T-helper 1 cell (primary cell): ENCODE measurements at places on chromosomes 5 and 9.

DNA sequence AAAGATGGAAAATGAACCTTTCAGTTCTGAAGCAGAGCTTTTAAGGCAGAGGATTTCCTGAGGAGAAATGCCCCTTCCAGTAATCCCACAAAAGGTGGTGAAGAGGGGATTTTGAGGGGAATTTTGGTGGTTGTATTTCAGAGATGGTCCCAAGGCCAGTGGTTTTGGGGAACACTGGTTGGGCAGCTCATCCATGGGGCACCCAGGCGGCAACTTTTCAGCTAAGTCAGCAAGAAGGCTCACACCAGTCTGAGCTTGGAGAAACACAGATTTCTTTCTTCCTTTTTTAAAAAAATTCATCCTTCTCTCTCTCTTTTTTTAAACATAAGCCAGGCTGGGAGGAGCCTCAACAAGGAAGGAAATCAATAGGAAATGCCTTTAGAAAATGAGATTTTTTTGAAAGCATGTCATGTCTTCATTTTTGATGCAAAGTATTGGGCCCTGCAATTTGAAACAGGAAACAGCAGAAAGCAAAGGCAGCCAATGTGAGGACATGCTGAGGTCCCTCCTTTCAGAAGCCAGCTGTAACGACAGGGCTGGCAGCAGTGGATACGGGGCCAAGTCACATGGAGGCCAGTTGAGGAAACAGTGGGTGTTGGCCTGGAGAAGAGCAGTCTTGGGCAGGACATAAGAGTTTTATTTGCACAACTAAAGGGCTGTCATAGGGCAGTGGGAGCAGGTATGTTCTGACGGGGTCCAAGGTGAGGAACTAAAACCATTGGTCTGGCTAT is 155.3 kb upstream of the KLF4 start:
- DNase-seq, result no peak

GRCh38 chr5:172853355-172853975 is 19.4 kb downstream of the ERGIC1 start:
- DNase-seq, result no peak

GRCh38 chr9:127183814-127184582 is 61.6 kb upstream of the ANGPTL2 start:
- DNase-seq, result no peak

- no peak for DNase-seq
These were observed 178.0 kb downstream of the NR3C1 start for GRCh38 chr5:143225511-143225910.

- DNase-seq, result no peak
These were observed 81.2 kb downstream of the ADAMTS12 start for GRCh38 chr5:33810491-33811120.

DNA sequence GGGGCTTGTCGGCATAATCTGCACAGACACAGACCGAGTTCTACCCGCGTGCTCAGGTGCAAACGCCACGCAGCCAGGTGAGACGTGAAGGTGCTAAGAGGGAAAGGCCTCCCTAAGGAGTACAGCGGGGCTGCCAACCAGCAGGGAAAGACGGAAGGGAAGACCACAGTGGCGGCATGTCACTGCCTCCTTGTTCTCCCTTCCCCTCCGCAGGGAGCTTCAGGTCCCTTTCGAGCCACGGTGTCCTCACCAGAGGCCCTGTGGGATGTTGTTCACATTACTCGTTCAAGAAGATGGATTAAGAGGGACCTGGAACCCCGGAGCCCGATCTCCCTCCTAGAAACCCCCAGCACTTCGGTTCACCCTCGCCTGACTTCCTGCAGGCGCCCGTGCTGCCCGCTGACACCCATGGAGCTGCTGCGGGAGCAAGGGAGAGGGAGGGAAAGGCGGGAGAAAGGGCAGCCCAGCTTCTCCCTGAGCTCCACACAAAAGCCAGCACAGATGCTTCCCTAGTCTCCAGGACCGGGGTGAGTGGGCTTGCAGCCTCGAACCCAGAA is 686 bp downstream of the BRD9 start:
- peak; percentile 15 for DNase-seq

DNA sequence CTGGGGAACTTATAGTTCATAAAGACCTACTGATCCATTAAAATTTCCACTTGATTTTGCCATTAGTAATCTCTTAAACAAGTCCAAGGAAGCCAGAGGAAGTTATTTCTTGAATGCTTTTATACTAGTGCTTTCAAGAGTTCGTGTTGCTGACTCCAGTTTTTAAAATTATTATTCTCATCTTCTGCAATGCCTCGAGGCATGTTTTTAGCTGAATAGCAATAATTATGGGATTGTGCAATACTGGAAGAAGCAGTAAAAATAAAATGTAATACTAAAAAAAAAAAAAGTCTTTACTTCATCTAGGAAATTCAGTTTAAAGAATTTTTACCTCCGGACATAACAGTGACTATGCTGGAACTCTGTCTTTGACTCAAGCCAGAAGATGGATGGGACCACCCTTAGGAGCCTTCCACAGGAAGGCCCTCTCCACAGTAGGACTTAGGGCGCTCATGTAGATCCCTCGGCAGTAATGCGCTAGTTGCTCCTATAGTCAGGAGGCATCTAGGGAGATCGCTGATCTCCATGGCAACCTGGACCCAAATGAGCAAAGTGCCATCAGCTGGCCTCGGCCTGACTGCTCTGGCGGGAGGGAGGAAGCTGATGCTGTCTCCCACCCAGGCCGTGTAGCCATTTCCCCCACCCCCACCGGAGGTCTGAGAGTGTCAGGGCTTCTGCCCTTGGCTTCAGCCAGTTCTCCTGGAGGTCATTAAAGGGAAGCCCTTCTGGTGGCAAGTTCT is 56.7 kb downstream of the DAPK1 start:
- no peak for DNase-seq

- no peak for DNase-seq
These were observed 156.4 kb downstream of the GABBR2 start for GRCh38 chr9:98552331-98552730.

GRCh38 chr5:10856071-10856470 is 95.0 kb upstream of the DAP start:
- no peak for DNase-seq

- DNase-seq, result no peak
These were observed 16.2 kb upstream of the SMU1 start for GRCh38 chr9:33092634-33093033.

DNA sequence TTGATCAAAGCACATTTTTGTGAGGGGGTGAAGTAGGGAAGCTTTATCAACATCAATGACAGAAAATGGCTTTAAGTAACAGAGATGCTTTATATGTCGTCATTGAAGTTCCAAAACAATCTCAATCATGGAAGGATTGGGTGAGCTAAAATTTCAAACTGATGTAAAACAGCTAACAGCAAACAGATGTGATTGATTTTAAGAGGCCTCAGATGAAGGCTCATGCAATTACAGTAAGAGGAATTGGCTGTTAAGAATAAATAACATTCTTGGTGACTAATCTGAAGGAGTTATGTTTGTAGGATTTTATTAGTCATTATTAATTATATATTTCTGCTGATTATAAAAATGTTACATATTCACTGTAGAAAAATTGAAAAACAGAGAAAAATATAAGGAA is 63.5 kb upstream of the PUM3 start:
- DNase-seq, result no peak

DNA sequence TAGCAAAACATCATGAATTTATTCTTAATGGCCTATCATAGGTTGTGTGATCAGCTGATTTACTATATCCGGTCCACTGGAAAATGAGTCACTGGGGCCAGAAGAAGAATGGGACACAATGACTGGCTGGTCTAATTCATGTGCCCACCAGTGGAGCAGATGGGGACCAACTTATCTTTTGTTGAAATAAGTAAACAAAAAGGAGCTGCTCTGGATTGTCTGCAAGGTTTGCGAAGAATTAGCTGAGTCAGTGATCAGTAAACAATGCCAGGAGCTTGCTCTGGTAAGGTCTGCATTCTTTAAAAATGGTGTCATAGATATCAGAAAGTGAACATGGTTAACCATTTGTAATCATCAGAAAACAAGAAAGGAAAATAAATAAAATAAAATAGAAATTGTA is 128.0 kb downstream of the RASEF start:
- DNase-seq, result no peak

- DNase-seq, result no peak
These were observed 854 bp upstream of the ARL15 start for GRCh38 chr5:54311176-54311677.

DNA sequence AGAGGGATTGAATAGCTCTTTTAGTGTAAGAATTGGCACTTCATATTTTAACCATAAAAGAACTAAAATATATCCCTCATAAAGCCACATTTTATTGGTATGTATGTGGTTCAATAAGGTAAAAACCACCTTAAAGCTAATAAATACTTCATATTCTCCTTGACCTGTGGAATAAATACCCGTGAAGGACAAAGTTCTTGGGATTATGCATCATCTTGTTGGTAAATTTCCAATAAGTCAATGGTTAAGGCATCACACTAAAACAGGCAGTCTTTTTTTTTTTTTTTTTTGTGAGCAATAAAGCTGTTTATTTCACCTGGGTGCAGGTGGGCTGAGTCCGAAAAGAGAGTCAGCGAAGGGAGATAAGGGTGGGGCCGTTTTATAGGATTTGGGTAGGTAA is 161.9 kb downstream of the SNCAIP start:
- DNase-seq, result no peak

GRCh38 chr5:68287976-68288706 is 72.6 kb downstream of the PIK3R1 start:
- peak; percentile 72 for DNase-seq

DNA sequence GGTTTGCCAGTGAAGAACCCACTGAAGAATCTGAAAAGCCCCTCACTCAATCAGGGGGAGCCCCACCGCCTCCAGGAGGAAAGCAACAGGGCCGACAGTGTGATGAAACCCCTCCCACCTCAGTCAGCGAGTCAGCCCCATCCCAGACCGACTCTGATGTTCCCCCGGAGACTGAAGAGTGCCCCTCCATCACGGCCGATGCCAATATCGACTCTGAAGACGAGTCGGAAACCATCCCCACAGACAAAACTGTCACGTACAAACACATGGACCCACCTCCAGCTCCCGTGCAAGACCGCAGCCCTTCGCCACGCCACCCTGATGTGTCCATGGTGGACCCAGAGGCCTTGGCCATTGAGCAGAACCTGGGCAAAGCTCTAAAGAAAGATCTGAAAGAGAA is 92.4 kb downstream of the MAP1B start:
- DNase-seq, result no peak

DNA sequence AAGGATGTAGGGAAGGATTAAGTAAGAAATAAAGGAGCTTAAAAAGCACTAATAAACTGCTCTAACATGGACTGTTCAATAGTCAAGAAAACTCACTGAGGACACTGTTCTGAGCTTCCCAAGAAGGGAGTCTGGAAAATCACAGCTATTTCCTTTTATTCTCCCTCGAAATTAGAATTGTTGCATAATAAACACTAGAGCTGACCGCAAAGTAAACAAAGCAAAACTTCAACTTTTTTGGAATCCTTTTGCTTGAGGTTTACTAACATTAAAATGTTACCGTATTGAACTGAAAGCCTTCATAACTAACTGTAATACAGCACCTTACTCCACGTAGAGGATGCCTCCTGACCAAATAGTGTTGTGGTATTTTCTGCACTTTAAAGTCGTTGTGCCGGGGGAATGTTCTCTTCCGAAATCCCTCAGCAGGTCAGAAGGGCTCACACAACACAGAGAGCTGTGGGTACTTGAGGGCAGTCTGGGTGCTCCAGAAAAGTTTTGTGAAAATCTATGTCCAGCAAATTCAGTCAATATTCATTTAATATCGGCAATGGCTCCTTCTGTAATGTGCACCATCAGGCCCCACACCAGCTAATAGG is 59.2 kb downstream of the TTLL11 start:
- DNase-seq, result no peak

- DNase-seq, result no peak
These were observed 214.4 kb downstream of the NXNL2 start for GRCh38 chr9:88749420-88749819.

- no peak for DNase-seq
These were observed 446.2 kb downstream of the PLK2 start for GRCh38 chr5:58013542-58014258.

DNA sequence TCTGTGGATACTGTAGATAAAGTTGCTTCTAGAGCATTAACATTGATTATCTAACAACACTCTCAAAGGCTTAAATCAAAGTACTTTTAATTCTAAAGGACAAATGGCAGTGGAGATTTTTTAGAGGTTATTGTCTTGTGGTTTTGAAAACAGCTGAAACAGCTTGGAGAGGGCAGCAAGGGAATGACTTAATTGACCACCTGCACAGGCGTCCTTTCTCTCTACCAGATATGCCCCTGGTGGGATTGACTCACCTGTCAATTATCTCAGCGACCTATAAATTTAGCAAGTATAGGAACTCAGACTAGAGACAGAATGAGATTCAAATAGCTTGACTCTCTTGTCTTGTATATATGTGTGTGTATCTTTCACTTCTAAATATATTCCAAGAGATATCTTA is 13.5 kb downstream of the ARL14EPL start:
- DNase-seq, result no peak

- DNase-seq, result no peak
These were observed 150.0 kb downstream of the NSG2 start for GRCh38 chr5:174195517-174195916.

DNA sequence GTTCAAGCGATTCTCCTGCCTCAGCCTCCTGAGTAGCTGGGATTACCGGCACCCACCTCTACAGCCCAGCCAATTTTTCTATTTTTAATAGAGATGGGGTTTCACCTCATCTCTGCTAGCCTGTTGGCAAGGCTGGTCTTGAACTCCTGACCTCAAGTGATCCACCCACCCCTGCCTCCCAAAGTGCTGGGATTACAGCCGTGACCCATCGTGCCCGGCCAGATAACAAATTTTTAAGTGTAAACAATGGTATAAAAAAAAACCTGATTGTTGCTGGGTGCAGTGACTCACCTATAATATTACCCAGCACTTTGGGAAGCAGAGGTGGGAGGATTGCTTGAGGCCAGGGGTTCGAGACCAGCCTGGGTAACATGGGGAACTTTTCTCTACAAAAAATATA is 28.0 kb upstream of the N4BP3 start:
- no peak for DNase-seq

- no peak for DNase-seq
These were observed 57.9 kb downstream of the RNF130 start for GRCh38 chr5:180013678-180014077.

- no peak for DNase-seq
These were observed 51.8 kb downstream of the SH3TC2 start for GRCh38 chr5:149011084-149011483.

GRCh38 chr5:131460867-131461572 is 174.0 kb downstream of the RAPGEF6 start:
- no peak for DNase-seq

- no peak for DNase-seq
These were observed 404.0 kb upstream of the FAM174A start for GRCh38 chr5:100131161-100131560.

DNA sequence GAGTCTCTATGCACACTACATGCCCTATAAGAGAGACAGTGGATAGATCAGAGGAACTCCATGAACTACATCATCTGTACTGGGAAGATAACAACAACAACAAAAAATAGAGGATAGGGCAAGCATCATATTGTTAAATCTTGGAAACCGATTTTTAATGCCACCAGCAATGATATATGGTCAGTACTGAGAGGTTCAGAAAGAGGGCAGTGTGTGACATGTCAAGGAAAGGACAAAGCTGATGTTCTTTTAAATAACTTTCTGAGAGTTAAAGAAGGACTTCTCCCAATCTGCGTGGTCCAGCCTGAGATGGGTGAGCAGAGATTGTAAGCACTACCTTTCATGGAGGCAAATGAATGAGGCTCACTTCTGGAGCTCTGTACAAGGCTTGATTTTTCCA is 62.0 kb upstream of the PHF24 start:
- no peak for DNase-seq
